Left lung (tissue), 14 donors: ENCODE measurements at places on chromosomes 7 and 10. TPM values are rescaled to one million over a fixed set of nuclear protein-coding genes. Genes with fewer than 3 reads are reported as not detected.
A peak's percentile ranks its signal among the peaks of the same experiment; 100 is the strongest.

ZNF736 gene
- 23.2 TPM for total RNA-seq

SPDYE8 gene
- total RNA-seq: not detected

- H3K4me3 ChIP-seq: no peak overlapping the region
- H3K4me1 ChIP-seq: peaks cover 9% of the 10 kb centered on the region
These were observed 170.5 kb downstream of the TNS3 start for GRCh38 chr7:47411281-47411869.

DNA sequence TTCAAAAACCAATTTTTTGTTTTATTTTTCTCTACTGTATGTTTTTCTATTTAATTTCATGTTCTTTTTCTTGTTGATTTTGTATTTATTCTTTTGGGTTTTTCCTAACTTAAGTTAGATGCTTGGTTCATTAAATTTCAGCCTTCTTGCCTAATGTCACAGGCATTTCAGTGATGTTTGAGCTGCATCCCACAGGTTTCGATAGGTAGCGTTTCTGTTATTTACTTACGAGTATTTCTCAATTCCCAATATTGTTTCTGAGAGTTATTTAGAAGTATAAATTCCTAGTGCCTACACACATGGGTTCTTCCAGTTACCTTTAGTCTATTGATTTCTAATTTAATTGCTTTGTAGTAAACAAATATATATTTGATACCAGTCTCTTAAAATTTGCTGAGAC is 18.2 kb downstream of the PROSER2 start:
- DNase-seq: no peak
- no peaks in the 10 kb centered on the region for H3K27me3 ChIP-seq
- no peak overlapping the region for H3K4me3 ChIP-seq
- H3K36me3 ChIP-seq: no peaks in the 10 kb centered on the region
- H3K27ac ChIP-seq: no peak overlapping the region

GRCh38 chr7:30244340-30244739 is 40.1 kb upstream of the ZNRF2 start:
- DNase-seq: no peak
- no peak overlapping the region for H3K27ac ChIP-seq
- H3K4me3 ChIP-seq: no peak overlapping the region
- H3K4me1 ChIP-seq: peaks cover 3% of the 10 kb centered on the region
- no peaks in the 10 kb centered on the region for H3K36me3 ChIP-seq

GRCh38 chr10:58608826-58609531 is 96.3 kb downstream of the BICC1 start:
- H3K27ac ChIP-seq: no peak overlapping the region
- no peak for DNase-seq
- no peaks in the 10 kb centered on the region for H3K4me1 ChIP-seq

- H3K4me3 ChIP-seq: no peak overlapping the region
- peaks cover 3% of the 10 kb centered on the region for H3K4me1 ChIP-seq
- peak; percentile 53 for DNase-seq
- H3K36me3 ChIP-seq: no peaks in the 10 kb centered on the region
These were observed 22.3 kb downstream of the PALD1 start for GRCh38 chr10:70500812-70501301.

DNA sequence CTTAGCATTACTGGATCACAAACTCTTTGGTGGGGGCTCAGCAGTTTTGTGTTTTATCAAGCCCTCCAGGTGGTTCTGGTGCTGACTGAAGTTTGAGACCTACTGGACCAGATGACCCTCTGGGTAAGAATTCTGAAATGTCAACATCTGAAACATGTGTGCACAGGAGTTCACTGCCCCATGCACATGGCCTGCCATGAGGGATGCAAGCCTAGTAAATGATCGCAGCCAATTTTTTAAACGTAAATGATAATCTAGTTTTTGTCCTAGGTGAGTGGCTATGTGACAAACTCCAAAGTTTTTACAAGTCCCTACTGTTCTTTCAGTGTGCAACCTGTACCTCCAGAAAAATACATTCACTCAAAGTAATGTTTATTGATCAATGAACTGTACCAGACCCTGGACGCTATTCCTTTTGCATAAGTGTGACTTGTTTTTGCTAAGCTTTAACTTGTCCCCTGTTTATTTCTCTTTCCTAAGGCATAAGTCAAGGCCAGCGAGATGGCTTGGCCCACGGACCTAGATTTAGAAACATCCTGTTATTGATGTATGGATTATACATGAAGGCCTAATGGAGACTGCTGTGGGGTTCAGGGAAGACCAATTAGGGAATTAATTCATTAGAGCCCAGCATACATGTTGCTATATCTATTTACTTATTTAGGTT is 531.1 kb downstream of the LRMDA start:
- no peak for DNase-seq
- no peak overlapping the region for H3K4me3 ChIP-seq
- H3K4me1 ChIP-seq: no peaks in the 10 kb centered on the region
- no peaks in the 10 kb centered on the region for H3K27me3 ChIP-seq
- H3K27ac ChIP-seq: no peak overlapping the region
